Epithelial cell of alveolus of lung (primary cell): ENCODE measurements at places on chromosomes 13 and 19. TPM values are rescaled to one million over a fixed set of nuclear protein-coding genes. Genes with fewer than 3 reads are reported as not detected.

Gene PSG3
- total RNA-seq: not detected in 2 replicates

Gene LRG1
- under 0.01 and 0.88 TPM in 2 replicates for total RNA-seq

Gene MBD3L2
- total RNA-seq: not detected in 2 replicates

Gene ZNF8
- 4.8 and 8.3 TPM in 2 replicates for total RNA-seq

Gene TMEM238
- total RNA-seq: 0.39 TPM in 1 of 2 replicates, not detected in the other

Gene ZNF738
- total RNA-seq: 3.1 and 7.1 TPM in 2 replicates

Gene SOX1
- not detected in 2 replicates for total RNA-seq

Gene ADM5
- 1.7 and 2.9 TPM in 2 replicates for total RNA-seq

Gene ZSCAN1
- total RNA-seq: not detected in 2 replicates

Gene NLRP4
- total RNA-seq: not detected in 2 replicates

Gene ZNF667
- total RNA-seq: 2.8 and 5.3 TPM in 2 replicates

Gene FCAR
- not detected in 2 replicates for total RNA-seq

Gene ZNF229
- 5.7 and 6.5 TPM in 2 replicates for total RNA-seq

Gene ZNF296
- total RNA-seq: 0.26 and 1.5 TPM in 2 replicates
